ENCODE measurements at places on chromosomes 4 and X.

GRCh38 chr4:149521611-149522425, 293.8 kb downstream of the IQCM start:
- no peak for DNase-seq

GRCh38 chr4:142556570-142557238, 289.4 kb downstream of the INPP4B start:
- no peak for DNase-seq

DNA sequence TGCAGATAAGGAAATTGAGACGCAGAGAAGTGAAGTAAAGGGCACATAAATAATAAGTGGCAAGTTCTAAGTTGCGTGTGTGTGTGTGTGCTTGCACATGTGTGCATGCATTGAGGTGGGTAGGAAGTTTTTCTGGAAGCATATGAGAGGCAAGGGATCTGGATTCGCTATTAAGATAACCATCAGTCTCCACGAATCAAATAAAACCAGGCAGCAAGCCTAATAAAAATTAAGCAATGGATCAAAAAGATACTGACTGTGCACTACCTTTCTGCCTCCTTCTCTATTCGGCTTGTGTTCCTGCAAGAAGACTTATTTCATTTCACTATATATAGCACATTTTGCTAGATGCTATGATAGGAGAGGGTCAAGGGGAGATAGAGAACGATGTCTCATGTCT, 23.8 kb downstream of the SLC16A2 start:
- DNase-seq: no peak

DNA sequence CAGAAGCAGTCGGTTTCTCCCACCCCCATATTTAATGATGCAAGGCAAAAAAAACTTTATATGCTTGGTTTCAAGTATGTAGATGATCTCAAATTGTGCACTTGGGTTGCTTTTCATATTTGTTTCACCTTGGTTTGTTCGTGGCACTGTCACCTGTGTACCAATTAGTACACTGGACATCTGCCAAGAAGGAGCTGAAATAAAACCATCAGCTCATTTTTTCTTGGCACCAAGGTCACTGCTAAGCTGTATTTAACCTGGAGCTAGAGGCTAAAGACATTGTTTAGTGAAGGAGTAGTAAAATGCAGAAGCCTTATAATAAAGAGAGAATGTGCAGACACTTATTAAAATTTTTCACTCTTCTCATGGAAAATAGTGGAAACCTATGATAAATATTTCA, 430.8 kb downstream of the ARHGAP24 start:
- no peak for DNase-seq

GRCh38 chr4:67615119-67615518, 56.6 kb downstream of the STAP1 start:
- DNase-seq: no peak

DNA sequence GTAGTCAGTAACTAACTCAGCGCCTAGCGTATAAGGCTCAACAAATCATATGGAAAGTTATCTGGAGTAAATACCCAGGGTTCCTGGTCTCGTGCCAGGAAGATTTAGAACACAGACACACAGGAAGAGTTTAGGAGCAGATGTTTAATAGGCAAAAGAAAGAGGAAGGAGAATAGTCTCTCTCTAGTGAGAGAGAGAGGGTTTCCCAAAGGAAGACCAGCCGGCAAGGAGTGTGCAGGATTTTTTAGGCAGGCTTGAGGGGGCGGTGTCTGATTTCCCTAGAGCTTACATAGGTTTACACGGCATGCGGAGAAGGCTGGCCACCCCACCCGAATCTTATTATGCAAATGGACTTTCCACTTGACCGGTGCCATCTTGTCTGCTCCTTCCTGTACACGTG, 284.0 kb upstream of the FRG1 start:
- DNase-seq: no peak

DNA sequence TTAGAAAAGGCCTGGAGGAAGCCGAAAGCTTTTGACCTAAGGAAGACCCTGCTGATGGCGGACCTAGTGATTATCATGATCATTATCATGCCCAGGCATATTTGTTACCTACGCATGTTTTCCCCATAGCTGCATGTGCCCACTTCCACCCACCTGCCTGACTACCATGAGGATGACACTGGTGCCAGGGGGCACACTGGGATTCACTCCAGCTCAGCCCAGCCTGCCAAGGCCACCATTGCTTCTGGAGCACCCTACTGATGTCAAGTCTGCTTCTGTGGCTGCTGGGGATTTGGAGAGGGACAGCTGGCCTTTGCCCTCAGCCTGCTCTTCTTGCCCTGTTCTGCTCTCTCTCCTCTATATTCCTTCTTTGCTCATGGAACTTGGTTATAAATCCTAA, 124.7 kb upstream of the NALF2 start:
- DNase-seq: no peak

GRCh38 chr4:74109870-74110605, 11.0 kb upstream of the CXCL2 start:
- DNase-seq: no peak

- no peak for DNase-seq
Measured at GRCh38 chr4:145884775-145885174, 53.8 kb downstream of the ZNF827 start.

DNA sequence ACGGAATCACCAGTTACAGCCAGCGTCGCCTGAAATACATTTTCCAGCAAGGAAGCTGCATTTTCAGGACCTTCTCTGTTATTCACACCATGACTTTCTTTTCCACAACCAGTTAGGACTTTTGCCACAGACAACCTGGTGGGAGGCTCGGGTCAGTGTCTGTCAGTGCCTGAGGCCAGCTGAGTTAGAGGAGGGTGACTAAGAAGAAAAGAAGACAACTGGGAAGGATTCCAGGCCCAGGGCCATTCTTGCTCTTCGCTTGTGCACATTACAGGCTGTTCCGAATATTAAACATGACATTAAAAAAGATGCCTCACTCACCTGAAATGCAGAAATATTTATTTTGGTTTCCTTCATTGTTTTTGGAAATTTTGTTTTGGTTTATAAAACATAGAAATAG, 21.4 kb upstream of the CENPU start:
- DNase-seq: no peak

DNA sequence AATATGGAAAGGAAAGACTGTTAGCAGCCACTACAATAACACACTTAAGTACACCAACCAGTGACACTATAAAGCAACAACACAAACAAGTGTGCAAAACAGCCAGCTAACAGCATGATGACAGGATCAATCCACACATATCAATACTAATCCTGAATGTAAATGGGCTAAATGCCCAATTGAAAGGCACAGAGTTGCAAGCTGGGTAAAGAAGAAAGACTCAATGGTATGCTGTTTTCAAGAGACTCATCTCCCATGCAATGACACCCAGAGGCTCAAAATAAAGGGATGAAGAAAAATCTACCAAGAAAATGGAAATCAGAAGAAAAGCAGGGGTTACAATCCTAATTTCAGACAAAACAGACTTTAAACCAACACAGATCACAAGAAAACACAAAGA, 94.2 kb upstream of the ENPEP start:
- DNase-seq: no peak

DNA sequence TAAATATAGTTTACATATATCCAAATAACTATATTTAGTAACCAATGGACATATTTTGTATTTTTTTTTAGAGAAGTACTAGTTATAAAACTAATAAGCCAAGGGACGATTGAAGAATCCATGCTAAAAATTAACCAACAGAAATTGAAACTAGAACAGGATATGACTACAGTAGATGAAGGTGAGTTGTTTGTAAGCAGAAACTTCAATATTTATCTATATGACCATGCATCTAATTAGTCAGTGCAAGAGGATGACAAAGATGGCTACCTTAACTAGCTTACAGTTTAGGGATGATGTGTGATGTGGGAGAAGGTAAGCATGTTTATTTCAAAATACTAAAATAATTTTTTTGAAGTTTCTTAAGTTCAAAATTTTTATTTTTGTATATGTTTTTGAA, 57.7 kb downstream of the HPGDS start:
- DNase-seq: no peak

DNA sequence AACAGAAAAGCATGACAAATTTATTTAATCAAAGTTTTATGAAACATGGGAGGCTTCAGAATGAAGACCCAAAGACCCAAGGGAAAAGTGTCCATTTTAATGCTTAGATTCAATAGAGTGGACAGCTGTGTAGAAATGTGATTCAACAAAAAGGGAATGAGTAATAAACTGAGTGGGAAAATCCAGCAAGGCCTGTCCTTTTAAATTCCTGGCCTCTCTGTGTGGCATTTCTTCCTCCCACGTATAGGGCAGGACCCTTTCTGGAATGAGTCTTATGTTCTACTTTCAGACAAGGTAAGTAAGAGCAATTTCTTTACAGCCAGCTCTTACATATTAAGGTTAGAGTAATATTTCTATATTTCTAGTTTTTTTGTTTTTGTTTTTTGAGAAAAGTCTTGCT, 14.5 kb downstream of the AASDH start:
- DNase-seq: no peak
